BJ (cell line): ENCODE measurements at places on chromosomes 13 and 19.

DNA sequence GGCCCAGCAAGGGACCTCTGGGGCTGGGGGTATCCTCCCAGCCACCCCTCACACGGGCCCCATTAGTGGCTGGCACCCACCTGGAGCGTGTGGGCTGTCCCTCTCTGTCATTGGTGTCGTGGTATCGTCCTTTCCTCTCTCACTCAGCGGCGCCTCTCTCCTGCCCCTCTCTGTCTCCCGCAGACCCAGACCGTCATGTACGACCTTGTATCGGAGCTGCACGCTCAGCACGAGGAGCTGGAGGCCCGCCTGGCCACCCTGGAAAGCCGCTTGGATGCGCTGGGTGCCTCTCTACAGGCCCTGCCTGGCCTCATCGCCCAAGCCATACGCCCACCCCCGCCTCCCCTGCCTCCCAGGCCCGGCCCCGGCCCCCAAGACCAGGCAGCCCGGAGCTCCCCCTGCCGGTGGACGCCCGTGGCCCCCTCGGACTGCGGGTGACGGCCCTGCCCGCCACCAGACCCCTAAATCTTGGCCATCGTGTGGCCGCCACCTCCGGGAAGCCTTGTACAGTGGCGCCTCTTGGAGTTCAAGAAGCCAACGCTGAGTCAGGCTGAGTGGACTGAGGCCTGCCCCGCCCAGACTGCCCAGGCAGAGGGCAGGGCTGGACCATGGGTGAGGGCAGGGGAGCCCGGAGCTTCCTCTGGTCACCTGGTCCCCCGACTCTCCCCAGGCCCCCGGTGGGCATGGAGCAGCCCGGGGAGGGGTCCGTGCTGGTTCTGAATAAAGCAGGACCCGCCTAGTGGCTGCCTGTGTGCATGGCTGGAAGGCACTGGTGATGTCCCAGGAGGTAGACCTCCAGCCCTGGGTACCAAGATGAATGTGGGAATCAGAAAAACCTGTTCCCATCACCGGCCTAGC lies 9.8 kb upstream of the ARRDC2 start:
- DNase-seq: no peak

GRCh38 chr19:5618591-5618990 lies 4.0 kb downstream of the SAFB2 start:
- DNase-seq: no peak

GRCh38 chr13:37143911-37144310 lies 38.4 kb upstream of the CSNK1A1L start:
- DNase-seq: no peak

GRCh38 chr13:24217601-24218281 lies 57.2 kb downstream of the SPATA13 start:
- DNase-seq: no peak

DNA sequence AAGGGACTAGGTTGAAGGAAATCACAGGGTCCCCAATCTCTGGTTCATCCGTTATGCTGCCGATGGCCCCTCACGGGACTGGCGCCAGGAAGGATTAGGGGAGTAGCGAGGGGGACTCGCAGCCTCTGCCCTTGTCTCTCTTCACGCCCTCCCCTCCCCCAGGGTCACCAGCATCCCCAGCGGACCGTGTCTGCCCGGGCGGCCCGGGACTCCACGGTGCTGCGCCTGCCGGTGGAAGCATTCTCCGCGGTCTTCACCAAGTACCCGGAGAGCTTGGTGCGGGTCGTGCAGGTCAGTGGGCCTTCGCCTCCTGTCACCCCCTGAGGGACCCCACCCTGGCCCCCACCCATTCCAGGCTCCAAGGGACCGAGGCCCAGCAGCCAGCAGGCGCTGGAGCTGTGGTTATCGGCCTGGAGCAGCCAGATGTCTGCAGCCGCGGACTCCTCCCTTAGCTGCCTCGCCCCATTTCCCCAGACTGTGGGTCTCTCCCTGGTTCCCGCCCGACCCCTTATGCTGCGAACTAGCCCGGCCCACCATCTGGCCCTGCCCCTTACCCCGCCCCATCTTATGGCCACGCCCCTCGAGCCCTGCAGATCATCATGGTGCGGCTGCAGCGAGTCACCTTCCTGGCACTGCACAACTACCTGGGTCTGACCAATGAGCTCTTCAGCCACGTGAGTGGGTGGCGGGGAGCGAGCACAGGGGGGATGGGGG lies 5.4 kb downstream of the PNPLA6 start:
- no peak for DNase-seq

GRCh38 chr19:51365211-51365964 lies 800 bp downstream of the ETFB start:
- DNase-seq: no peak
